Right renal pelvis (tissue), 4 donors: ENCODE measurements at places on chromosomes 13 and 19. TPM values are rescaled to one million over a fixed set of nuclear protein-coding genes. Genes with fewer than 3 reads are reported as not detected.

ZSCAN4 gene
- not detected for polyA plus RNA-seq

TGFBR3L gene
- polyA plus RNA-seq = 1.1 TPM

DNA sequence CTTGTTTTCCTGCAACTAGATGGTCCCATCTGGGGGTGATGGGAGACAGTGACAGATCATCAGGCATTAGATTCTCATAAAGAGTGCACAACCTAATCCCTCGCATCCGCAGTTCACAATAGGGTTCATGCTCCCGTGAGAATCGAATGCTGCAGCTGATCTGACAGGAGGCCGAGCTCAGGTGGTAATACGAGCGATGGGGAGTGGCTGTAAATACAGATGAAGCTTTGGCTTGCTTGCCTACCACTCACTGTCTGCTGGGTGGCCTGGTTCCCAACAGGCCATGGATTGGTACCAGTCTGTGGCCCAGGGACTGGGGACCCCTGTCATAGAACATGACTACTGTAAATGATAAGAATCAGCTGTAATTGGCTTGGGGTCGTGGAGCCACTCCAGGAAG, 28.0 kb downstream of the WDR88 start:
- no peak for DNase-seq

TRAPPC2B gene
- 17.0 TPM for polyA plus RNA-seq

CEACAM8 gene
- polyA plus RNA-seq = 0.17 TPM

DNA sequence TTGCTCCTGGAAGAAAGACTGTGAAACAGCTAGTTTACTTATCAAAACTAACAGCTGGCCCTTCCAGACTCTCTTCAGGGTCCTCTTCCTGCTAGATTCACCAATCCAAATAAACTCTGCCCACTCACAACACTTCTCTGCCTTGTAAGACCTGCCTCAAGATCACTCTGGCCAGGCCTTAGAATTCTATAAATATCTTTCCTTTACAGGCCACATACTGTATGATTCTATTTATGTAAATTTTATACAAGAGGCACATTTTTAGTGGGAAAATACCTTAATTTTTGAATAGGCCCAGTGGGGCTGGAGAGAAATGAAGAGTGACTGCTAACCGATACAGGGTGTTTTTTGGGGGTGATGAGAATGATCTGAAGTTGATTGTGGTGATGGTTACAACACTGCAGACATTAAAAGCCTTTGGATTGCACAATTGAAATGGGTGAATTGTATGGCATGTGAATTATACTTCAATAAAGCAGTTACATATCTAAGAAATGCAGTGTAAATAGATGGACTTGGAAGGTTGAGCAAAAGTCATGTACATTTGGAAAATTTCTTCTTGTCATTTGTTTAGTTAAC, 141.8 kb downstream of the GPC5 start:
- no peak for DNase-seq

ADGRL1 gene
- 38.2 TPM for polyA plus RNA-seq

DNA sequence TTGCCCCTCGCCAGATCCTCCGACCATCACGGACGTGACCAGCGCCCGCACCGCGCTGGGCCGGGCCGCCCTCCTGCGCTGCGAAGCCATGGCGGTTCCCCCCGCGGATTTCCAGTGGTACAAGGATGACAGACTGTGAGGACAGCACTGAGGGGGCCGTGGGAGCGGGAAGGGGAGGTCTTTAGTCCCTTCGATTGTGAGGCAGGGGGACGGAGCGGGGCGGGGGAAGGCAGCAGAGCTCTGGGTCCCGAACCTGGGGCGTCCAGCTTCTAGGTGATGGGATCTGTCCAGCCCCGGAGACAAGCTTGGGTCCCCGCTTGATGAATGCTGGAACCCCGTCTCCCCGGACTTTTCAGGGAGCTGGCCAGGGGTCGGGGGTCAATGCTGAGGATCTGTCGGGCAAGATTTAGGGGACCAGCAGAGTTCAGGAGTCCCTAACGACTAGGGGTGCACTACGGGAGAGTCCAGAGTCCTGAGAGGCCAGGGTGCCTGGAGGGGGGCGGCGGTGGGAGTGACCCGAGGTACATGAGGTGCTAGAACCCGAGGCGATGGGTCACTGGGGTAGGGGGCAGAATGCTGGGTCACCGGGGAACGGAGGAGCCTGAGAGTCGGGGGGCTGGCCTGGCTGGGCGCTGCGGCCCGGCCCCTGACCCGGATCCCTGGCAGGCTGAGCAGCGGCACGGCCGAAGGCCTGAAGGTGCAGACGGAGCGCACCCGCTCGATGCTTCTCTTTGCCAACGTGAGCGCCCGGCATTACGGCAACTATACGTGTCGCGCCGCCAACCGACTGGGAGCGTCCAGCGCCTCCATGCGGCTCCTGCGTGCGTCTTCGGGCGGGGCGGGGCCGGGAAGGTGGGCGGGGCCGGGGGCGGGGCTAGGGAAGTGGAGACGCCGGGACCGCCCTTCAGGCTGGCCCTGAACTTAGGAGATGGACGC, 14.6 kb downstream of the VSIG10L start:
- DNase-seq = peak; percentile 24

- DNase-seq = no peak
Observed at GRCh38 chr19:35991731-35992450, 3.1 kb upstream of the SDHAF1 start.

DNA sequence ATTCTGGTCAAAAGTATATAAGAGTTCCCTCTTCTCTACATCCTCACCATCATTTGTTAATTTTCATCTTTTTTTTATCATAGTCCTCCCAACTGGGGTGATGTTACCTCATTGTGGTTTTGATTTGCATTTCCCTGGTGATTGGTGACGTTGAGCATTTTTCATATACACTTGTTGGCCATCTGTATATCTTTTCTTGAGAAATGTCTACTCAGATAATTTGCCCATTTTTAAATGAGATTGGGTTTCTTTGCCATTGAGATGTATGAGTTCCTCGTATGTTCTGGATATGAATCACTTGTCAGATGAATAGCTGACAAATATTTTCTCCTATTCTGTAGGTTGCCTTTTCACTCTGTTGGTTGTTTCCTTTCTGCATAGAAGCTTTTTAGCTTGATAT, 2.4 kb downstream of the CD33 start:
- no peak for DNase-seq

DNA sequence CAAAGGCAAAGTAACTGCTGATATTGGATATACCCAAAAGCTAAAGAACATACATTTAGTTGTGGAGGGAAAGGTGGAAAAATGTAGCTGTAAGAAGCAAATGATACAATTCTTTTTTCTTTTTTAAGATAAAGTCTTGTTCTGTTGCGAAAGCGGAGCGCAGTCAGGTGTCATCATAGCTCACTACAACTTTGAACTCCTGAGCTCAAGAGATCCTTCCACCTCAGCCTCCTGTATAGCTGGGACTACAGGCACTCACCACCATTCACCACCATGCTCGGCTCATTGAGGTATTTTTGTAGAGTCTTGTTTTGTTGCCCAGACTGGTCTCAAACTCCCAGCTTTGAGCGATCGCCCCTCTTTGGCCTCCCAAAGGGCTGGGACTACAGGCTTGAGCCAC, 38.0 kb downstream of the TBC1D4 start:
- DNase-seq = no peak

DNA sequence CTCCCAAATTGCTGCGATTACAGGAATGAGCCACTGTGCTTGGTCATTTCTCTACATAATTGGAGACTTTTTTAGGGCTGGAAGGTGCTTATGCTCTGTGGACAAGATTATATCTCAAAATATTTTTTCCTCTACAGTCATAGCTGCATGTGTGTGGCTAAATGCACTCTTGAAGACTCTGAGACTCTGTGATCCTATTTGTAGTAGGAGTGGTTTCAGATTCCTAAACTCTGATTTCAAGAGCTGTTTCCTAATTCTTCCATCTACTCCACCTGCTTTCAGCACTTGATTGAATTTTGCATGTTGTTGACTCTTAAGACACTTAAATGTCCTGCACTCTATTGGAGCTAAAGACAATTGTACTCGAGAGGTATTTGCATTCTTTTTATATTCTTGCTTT, 78.0 kb downstream of the KLF5 start:
- DNase-seq = no peak
